ENCODE measurements at places on chromosomes 13 and 19. TPM values are rescaled to one million over a fixed set of nuclear protein-coding genes. Genes with fewer than 3 reads are reported as not detected.

The SCEL gene
- total RNA-seq: not detected

The CD70 gene
- total RNA-seq: 1.2 TPM

The MAST3 gene
- total RNA-seq: 10.4 TPM

The CYP2B6 gene
- total RNA-seq: 2.3 TPM

The VSTM2B gene
- total RNA-seq: 0.29 TPM

The TEKTIP1 gene
- 1.2 TPM for total RNA-seq

The DIAPH3 gene
- 23.1 TPM for total RNA-seq

The RASIP1 gene
- total RNA-seq: 2.8 TPM

GRCh38 chr19:2355168-2356035 is 4.7 kb upstream of the TMPRSS9 start:
- no peaks in the 10 kb centered on the region for H3K36me3 ChIP-seq
- no peak overlapping the region for H3K27ac ChIP-seq
- no peak for DNase-seq
- H3K4me1 ChIP-seq: no peaks in the 10 kb centered on the region

- H3K36me3 ChIP-seq: peaks cover 28% of the 10 kb centered on the region
- H3K27ac ChIP-seq: peak overlapping the region; percentile 60
- H3K4me3 ChIP-seq: no peak overlapping the region
- no peaks in the 10 kb centered on the region for H3K4me1 ChIP-seq
- no peaks in the 10 kb centered on the region for H3K27me3 ChIP-seq
Measured at GRCh38 chr19:57829316-57829715, 783 bp upstream of the ZNF587B start.

GRCh38 chr19:3184847-3185460 is 776 bp upstream of the NCLN start:
- H3K4me1 ChIP-seq: no peaks in the 10 kb centered on the region
- no peak for DNase-seq
- peak overlapping the region; percentile 90 for H3K4me3 ChIP-seq
- H3K36me3 ChIP-seq: peaks cover 7% of the 10 kb centered on the region

GRCh38 chr13:35927567-35928021 is 203.6 kb downstream of the DCLK1 start:
- H3K4me1 ChIP-seq: peaks cover 1% of the 10 kb centered on the region
- no peak overlapping the region for H3K4me3 ChIP-seq
- no peak for DNase-seq
- no peaks in the 10 kb centered on the region for H3K27me3 ChIP-seq

GRCh38 chr13:42645717-42646116 is 71.8 kb downstream of the TNFSF11 start:
- H3K4me1 ChIP-seq: no peaks in the 10 kb centered on the region
- H3K4me3 ChIP-seq: no peak overlapping the region
- no peaks in the 10 kb centered on the region for H3K36me3 ChIP-seq
- no peak overlapping the region for H3K27ac ChIP-seq
- DNase-seq: no peak

- H3K4me1 ChIP-seq: no peaks in the 10 kb centered on the region
- no peak for DNase-seq
- H3K36me3 ChIP-seq: peaks cover 29% of the 10 kb centered on the region
- H3K27ac ChIP-seq: no peak overlapping the region
- no peaks in the 10 kb centered on the region for H3K27me3 ChIP-seq
Measured at GRCh38 chr13:26508885-26509284, 48.6 kb upstream of the WASF3 start.

DNA sequence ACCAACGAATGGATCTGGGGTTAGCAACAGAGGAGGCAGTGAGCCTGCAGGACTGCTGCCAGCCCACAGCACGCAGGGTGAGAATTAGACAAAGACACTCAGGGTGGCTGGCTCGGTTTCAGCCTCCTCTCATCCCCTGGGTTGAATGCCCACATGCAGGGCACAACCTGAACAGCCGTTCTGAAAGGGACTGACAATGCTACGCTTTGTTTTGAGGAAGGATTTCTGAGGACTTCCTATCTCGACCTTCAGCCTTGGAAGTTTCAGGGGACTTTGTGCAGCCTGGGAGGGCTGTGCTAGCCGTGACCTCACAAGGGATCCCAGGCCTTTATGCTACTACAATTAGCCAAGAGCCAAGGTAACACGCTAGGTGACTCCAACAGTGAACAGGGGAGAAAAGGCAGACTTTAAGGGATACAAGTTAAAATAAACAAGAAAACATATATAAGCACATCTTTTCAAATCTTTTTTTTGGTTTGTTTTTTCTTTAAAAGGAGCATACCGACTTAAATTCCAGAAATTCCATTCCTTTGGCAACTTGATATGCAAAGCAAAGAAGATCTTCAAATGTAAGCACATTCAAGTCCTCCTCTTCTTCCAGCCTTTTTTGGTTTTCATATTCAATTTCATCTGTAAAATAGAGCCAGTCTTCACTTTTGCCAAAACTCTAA is 34.5 kb upstream of the URAD start:
- H3K36me3 ChIP-seq: peaks cover 5% of the 10 kb centered on the region
- peak; percentile 39 for DNase-seq
- peak overlapping the region; percentile 71 for H3K27ac ChIP-seq
- no peak overlapping the region for H3K4me3 ChIP-seq

DNA sequence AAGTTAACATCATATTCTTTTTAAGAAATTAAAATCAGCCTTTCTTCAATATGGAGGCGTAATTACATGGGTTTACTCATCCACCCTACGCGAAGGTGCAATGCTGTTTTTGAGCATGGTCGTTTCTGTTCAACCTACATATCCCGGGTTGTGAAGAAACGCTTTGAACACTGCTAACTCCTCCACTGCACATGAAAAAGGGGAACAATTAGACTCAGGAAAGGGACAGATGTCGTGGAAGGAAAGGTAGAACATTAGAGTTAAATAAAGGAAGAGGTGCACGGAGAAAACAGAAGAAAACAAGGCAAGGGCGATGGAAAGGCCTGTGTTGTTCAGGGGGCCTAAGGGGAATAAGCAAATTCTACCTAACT is 4.1 kb downstream of the ZIC5 start:
- H3K27ac ChIP-seq: no peak overlapping the region

- H3K4me1 ChIP-seq: no peaks in the 10 kb centered on the region
- no peaks in the 10 kb centered on the region for H3K36me3 ChIP-seq
- no peak overlapping the region for H3K4me3 ChIP-seq
- no peaks in the 10 kb centered on the region for H3K27me3 ChIP-seq
- no peak for DNase-seq
Measured at GRCh38 chr13:37485756-37486155, 112.8 kb downstream of the POSTN start.

DNA sequence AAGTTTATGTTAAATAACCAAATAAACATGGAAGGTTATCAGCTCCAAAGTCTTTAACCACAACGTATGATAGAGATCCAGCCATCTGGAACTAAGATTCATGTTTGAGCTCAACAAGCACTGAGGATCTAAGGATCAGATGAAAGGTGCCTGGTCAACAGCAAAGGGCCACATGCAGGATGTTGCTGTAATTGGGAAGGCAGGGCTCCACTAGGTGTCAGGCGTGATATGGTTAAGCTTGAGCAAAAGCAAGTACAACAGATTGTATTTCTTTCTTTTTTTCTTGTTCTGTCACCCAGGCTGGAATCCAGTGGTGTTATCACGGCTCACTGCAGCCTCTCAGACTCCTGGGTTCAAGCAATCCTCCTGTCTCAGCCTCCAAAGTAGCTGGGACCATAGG is 12.0 kb downstream of the EBPL start:
- H3K4me3 ChIP-seq: no peak overlapping the region
- H3K27me3 ChIP-seq: no peaks in the 10 kb centered on the region
- no peak overlapping the region for H3K27ac ChIP-seq
- no peak for DNase-seq
- peaks cover 56% of the 10 kb centered on the region for H3K36me3 ChIP-seq
- H3K4me1 ChIP-seq: no peaks in the 10 kb centered on the region

DNA sequence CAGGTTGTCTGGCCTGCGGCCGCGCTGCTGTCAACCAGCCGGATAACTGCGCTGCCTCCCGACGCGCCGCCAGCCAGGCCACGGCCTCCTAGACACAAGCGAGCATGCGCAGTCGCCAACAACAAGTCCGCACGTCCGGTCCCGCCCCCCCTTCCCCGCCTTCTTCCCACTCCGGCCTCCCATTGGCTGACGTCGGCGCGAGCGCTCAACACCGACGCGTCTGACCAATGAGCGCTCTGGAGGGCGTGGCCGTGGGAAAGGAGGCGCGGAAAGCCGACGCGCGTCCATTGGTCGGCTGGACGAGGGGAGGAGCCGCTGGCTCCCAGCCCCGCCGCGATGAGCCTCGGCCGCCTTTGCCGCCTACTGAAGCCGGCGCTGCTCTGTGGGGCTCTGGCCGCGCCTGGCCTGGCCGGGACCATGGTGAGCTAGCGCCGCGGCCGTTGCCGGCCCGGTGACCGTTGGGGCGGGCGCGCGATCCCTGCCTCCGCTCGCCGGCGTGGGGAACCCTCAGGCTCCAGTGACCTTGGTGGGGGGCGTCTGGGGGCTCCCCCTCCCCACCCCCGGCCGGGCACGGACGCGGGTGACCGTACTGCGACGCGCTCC is at the start of gene GPX4:
Gene GPX4 (plus strand): TSS at position 287 of the 603 bp plus-strand sequence. CDS start 50 bp downstream, at position 337.
- H3K36me3 ChIP-seq: no peaks in the 10 kb centered on the region
- peak within 1 kb of the TSS; percentile 76 for H3K4me3 ChIP-seq

- no peaks in the 10 kb centered on the region for H3K27me3 ChIP-seq
- DNase-seq: no peak
- H3K36me3 ChIP-seq: peaks cover 6% of the 10 kb centered on the region
- H3K4me1 ChIP-seq: no peaks in the 10 kb centered on the region
- H3K4me3 ChIP-seq: no peak overlapping the region
- no peak overlapping the region for H3K27ac ChIP-seq
Measured at GRCh38 chr13:101211261-101211660, 205.0 kb downstream of the NALCN start.

GRCh38 chr19:3357271-3357991 is 9.0 kb upstream of the NFIC start:
- DNase-seq: no peak
- H3K4me1 ChIP-seq: no peaks in the 10 kb centered on the region
- H3K36me3 ChIP-seq: peaks cover 4% of the 10 kb centered on the region
- H3K27ac ChIP-seq: no peak overlapping the region
- peaks cover 61% of the 10 kb centered on the region for H3K27me3 ChIP-seq
- H3K4me3 ChIP-seq: peak overlapping the region; percentile 70

- H3K4me1 ChIP-seq: no peaks in the 10 kb centered on the region
- H3K4me3 ChIP-seq: no peak overlapping the region
- H3K36me3 ChIP-seq: no peaks in the 10 kb centered on the region
- H3K27me3 ChIP-seq: no peaks in the 10 kb centered on the region
- DNase-seq: no peak
Measured at GRCh38 chr13:31008400-31009115, 76.1 kb downstream of the TEX26 start.

- no peaks in the 10 kb centered on the region for H3K27me3 ChIP-seq
- DNase-seq: no peak
- H3K4me1 ChIP-seq: no peaks in the 10 kb centered on the region
Measured at GRCh38 chr13:31455581-31455980, 255.8 kb downstream of the B3GLCT start.
